RWPE1 (cell line): ENCODE measurements at places on chromosomes 7 and 10.

GRCh38 chr10:4846775-4847174 is 20.8 kb downstream of the AKR1E2 start:
- DNase-seq = no peak

DNA sequence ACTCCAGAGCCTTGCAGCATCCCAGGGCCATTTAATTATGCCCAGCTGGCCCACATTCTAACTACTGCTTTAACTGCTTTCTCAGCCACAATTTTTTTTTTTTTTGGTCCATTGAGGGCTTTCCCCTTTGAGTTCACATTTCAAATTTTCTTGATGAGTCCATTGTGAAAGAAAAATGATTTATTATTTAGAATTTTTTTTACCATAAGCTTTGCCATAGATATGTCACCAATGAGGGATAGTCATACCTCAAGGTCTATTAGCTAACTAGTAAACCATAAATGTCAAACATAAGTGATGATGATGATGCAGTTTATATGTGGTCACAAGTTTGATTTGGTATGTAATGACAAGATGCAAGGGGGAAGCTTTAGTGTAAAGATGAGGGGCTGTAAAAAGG is 282.9 kb downstream of the BICC1 start:
- DNase-seq = no peak

- no peak for DNase-seq
These were observed 23.2 kb upstream of the SDK1 start for GRCh38 chr7:3277604-3278572.

GRCh38 chr10:121113385-121113696 is 262.2 kb downstream of the WDR11 start:
- peak; percentile 77 for DNase-seq

DNA sequence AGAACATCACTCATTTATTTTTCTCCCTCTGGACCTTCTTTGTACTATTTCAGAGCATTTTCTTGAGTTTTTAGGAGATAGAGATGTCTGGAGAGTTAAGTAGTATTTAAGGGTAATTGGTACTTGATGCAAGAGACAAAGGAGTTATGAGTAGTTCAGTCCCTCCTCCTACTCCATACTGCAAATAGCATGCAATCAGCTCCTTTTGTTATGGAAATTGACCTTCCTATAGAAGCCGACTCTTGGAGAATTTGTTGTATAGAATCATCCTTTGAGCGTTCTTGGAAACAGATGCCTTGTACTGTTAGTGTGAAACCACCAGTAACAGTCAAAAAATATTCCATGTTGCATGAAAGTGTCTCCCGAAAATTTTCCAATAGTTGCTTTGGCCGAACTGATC is 428.2 kb upstream of the GALNT17 start:
- DNase-seq = no peak

- no peak for DNase-seq
These were observed 85.6 kb downstream of the OR13A1 start for GRCh38 chr10:45229823-45230222.

- DNase-seq = no peak
These were observed 1.8 kb upstream of the VSIR start for GRCh38 chr10:71774916-71775702.

- no peak for DNase-seq
These were observed 7.7 kb downstream of the ZNF33B start for GRCh38 chr10:42630537-42631134.

GRCh38 chr10:92695679-92696605 is 6.2 kb downstream of the HHEX start:
- DNase-seq = no peak

DNA sequence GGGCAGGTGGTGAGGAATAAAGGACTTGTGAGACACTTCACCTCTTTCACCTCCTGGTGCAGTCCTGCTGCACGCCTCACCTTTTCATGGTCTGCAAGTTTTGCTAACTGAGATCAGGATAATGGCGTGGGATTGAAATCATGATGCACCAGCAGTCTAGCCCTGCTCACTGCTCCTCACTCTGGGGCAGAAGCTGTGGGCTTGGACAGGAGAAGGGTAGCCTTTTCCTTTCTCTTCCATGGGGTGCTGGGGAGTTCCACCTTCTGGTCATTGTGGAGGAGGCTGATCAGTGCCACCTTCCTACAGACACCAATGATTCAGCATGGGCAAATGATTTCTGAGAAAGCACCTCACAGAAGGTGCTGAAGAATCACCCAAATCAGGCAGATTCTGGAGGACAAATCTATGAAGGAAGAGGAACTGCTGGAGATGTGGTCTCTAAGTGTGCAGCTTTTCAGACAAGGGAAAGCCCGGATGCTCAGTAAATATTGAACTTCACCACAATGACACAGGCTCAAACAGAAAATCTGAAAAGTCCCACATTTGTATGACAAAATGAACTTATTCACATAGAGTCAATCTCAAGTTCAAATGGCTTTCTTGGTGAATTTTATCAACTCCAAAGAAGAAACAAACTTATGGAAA is 19.7 kb downstream of the MBL2 start:
- DNase-seq = no peak

DNA sequence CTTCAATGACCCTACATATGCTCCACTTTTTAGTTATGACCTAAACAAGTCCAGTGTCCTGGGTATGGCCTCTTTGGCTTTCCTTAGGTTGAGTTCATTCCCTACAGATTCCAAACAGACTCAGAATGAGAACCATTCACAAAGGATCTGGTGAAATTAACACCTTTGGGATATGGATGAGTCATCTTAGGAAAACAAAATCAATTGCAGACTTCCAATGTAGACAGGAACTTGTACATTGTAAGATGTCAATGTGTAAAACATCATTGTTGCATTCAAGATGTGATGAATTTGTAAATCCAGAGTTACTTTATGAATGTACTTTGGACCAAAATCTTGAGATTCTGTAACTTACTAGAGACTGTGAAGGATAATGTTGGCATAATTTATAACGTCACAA is 43.4 kb upstream of the HECTD2 start:
- peak; percentile 11 for DNase-seq

DNA sequence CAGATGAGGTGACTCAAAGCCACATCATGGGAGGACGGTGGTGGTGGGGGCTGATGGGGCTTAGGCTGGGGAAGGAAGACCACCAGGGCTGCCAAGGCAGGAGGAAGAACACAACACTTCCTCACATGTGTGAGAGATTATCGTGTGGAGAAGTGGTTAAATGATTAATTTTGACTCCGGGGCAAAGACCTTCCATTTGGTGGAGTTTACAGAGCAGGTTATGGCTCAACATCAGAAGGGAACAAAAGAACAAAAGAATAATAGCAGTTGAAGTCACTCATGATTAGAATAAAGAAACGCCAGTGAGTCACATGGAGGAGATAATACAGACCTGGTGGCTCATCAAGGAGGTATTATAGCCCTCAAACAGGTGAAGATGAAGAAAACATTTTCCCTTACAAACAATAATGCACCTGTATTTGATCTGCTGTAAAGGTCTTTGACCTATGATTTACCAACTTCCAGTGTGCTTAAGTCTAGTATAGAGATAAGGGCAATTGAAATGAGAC is 170.1 kb downstream of the PKD1L1 start:
- no peak for DNase-seq

GRCh38 chr7:38051786-38052185 is 126.3 kb upstream of the STARD3NL start:
- DNase-seq = no peak

DNA sequence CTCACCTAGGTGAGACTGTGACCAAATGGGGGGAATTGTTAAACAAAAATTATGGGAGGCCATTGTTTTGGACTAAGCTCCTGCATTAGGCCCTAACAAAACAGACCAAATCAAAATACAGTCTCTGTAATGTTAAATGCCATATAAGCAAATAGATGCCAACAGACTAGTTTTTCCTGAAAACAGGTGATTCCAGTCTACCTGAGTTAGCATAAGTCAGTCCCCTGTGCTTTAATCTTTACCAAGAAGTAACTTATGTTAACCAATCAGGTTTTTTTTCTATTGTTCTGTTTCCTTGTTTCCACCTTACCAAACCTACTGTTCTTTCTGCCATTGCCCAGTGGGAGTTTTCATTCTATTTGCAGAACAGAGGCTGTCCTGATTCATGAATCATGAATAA is 48.0 kb downstream of the PDZD8 start:
- DNase-seq = no peak

GRCh38 chr10:25113191-25114035 is 61.4 kb upstream of the GPR158 start:
- peak; percentile 54 for DNase-seq

- DNase-seq = no peak
These were observed 12.3 kb downstream of the NHLRC2 start for GRCh38 chr10:113866551-113867394.

GRCh38 chr10:88841316-88842111 is 10.1 kb downstream of the ANKRD22 start:
- no peak for DNase-seq

DNA sequence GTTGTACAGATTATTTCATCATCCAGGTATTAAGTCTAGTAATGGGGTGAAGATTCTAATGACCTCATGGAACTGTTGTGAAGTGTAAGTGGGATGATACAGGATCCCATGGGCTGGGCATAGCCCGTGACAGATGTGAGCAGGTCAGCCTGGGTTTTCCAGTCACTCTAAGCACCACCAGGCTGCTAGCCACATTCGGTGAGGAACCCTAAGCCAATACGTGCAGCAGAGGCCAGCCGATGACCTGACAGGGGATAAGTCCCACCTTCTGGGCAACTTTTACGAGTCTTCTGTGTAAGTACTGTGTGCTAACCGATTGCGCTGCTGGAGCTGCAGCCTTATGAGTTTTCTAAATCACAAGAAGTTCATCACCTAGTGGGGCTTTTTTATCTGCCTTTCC is 7.3 kb downstream of the ZNF503 start:
- DNase-seq = no peak

DNA sequence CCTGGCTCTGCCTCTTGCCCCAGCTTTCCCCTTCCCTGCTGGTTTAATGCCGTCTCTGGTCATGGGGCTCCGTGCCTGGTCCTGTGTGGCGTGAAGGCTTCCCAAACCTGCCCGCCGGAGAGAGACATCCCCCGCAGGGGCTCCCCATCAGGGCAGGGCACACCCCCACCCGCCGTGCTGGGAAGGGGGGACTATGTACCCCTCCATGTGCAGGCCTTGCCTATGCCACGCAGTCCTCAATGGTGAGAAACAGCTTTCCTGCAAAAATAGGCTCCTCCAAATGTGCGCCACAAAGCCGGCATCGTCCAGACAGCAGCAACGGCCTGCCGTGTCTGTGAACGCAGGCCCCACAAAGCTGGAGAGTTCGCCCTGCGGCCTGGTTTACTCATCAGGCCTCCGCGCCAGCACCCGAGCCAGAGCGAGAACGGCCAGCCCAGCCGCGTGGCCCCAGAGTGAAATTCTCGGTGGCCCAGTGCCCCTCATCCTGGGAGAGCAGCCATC is 313.4 kb downstream of the DNAJB6 start:
- DNase-seq = no peak

DNA sequence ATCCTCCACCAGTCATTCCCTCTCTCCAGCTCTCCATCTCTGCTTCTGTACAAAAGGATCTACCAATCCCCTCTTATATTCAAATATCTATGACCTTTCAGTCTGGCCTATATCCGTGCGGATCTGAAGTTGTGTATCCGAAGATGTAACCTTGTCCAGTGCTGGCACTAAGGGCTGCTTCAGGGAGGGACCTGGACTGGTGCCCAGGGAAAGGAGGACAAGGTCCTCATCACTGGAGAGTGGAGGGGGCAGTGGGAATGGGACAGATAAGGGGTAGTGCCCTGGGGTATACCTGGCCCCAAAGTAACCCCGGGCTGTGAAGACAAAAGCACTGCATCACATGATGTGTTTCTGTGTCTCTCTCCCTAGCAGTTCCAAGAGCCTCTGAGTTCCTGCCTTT is 1.8 kb downstream of the TMEM225B start:
- DNase-seq = no peak

DNA sequence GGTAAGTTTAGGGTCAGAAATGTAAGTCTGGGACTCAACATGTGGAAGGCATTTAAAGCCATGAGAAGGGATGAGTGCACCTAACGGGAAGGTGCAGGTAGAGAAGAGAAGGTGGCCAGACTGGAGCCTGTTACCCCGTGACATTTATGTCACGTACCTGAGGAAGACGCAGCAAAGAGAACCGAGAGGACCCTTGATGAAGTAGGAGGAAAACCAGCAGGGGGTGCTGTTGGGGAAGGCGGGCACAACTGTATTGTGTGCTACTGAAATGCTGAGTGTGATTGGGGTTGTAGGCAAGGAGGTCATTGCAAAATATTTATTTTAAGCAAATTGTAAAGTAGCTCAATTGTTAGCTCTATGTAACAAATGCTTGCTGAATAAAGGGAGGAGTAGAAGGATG is 338.2 kb upstream of the PRKCQ start:
- DNase-seq = no peak

DNA sequence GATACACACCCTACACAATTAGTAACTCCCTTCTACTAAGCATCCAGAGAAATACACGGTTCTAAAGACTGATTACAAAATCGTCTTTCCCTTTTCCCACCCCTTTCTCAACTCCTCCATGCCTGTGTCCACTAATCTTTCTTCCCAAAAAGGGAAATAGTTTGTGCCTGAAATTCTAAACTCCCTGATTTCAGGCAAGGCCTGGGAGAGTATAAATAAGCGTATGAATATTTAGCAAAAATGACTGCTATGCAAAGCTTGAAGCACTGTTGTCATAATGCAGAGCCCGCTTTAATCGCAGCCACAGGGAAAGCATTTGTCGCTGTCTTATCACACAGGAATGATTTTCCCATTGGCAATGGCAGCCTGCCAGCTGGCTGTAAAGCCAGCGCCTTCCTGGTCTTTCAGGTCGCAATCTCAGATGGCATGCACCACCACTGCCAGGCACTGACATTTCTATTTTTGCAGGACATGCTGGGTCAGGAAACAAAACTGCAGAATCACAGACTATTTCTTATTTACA is 142.9 kb upstream of the PCGF5 start:
- no peak for DNase-seq

- DNase-seq = no peak
These were observed 31.2 kb downstream of the FOXK1 start for GRCh38 chr7:4713183-4713784.

- DNase-seq = no peak
These were observed 92.1 kb downstream of the HIP1 start for GRCh38 chr7:75646571-75647102.

GRCh38 chr10:102393411-102394078 is 2.0 kb upstream of the NFKB2 start:
- no peak for DNase-seq

DNA sequence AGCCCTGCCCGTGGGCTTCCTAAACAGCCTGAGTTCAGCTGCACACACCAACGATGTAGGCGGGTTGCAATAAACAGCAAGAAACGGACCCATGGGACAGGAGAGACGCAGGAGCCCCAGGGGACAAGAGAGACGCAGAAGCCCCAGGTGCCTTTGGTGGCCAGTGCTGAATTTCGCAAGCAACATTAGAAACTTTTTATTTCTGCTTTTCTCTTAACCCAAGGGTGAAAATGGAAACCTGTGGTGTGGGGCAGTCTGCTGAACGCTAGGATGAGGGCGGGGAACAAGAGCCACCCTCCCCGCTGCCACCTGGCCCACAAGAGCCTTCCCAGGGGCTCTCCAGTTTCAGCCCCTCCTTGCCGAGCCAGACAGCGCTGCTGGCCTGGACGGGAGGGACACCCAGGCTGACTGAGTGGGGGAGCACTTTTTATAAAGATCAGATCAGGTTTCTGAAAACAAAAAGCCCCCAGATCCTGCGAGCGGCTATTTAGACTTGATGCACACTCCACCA is 20.0 kb upstream of the GPR146 start:
- DNase-seq = no peak

- no peak for DNase-seq
These were observed 10.7 kb downstream of the CCDC6 start for GRCh38 chr10:59895629-59896116.

- no peak for DNase-seq
These were observed 9.8 kb upstream of the FZD9 start for GRCh38 chr7:73423519-73424488.
